Anterior cingulate cortex (tissue), 58 donors: ENCODE measurements at places on chromosomes 3 and 15.

- DNase-seq: no peak
Measured at GRCh38 chr3:48558493-48559134, 2.0 kb upstream of the PFKFB4 start.

DNA sequence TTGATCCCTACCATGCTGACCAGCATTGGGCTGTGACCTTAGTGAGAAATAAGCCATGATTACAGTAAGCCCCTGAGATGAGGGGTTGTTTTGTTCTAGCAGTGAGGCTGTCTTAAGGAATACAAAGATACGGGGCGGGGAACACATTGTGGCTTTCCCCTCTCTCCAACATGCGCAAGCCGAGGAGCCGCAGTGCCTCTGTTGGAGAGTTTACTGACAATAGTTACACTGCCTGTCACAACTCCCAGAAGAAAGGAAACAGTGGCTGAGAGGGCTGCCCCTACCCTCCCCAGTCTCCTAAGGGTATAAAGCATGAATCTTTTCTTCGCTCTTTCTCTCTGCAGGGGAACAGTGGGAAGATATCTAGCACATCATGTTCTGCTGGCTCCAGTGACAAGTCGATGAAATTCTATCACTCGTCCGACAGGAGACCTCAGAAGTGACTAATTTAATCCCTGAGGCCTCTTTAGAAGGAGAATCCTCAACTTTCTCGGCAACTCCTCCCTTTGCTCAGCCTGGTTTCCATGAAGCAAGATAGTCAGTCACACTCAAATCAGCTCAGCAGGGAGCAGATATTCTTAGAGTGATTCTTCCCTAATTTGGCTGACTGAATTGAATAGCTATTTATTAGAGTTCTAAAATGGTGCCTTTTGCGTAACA lies 409.0 kb upstream of the PROK2 start:
- DNase-seq: no peak

DNA sequence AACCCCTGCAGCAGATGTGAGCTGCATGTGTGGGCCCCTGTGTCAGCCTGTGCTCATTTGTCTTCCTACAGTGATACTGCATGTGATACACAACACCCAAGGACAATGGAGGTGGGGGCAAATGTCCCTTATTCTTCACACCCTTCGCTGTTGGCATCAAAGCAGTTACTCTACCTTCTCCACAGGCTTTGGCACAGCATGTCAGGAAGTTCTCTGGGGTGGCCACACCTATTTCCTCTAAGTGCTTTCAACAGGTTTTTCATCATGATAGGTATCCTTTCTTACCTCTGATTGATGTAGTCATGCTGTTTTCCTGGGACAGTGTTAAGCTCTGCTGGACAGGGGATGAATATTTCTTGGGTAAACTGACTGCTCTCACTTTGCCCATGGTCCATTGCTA lies 29.5 kb downstream of the ZNF662 start:
- no peak for DNase-seq

DNA sequence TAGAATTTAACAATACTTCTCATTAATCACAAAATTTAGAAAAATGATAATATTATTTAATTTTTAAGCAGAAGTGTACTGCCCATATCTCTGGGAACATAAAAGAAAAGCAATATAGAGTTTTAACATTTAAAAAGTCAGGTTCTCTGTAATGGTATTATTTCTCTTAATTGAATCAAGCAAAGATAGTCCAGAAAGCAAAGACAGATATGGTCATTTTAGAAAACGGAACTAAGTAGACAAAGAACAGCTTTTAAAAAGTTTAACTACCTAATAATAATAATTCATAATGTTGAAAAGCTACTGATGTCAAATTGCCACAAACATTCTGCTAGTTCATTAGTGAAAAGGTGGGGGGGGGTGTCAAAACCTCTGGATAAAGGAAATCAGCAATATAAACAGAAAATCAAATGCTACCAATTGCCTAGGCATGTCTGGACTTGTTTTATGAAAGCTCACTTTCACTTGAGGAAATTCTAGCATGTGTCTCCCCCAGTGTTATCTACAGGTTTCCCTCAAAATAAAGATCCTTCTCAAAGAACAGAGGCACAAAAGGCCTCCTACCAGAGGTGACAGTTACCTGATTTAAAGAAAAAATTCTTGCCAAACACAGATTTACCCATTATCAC lies 1.7 kb downstream of the ZMAT3 start:
- DNase-seq: no peak

- DNase-seq: no peak
Measured at GRCh38 chr15:60130821-60131220, 126.7 kb downstream of the FOXB1 start.

DNA sequence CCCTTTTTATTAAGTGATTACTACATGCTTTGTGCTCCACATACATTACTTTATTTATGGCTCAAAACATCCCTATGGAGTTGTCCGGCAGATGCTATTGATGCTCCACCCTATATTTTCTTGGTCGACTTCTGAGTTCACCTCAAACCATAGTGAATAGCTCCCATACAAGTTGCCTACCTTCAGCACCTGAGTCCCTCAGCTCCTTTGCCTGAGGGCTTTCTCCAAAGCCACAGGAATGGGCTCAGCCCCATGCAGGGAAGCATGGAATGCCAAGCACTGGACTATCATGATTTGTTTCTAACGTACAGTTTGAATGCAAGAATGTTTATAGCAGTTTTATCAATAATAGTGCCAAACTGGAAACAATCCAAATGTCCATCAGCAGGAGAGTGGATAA lies 124.8 kb upstream of the TNIK start:
- DNase-seq: no peak

DNA sequence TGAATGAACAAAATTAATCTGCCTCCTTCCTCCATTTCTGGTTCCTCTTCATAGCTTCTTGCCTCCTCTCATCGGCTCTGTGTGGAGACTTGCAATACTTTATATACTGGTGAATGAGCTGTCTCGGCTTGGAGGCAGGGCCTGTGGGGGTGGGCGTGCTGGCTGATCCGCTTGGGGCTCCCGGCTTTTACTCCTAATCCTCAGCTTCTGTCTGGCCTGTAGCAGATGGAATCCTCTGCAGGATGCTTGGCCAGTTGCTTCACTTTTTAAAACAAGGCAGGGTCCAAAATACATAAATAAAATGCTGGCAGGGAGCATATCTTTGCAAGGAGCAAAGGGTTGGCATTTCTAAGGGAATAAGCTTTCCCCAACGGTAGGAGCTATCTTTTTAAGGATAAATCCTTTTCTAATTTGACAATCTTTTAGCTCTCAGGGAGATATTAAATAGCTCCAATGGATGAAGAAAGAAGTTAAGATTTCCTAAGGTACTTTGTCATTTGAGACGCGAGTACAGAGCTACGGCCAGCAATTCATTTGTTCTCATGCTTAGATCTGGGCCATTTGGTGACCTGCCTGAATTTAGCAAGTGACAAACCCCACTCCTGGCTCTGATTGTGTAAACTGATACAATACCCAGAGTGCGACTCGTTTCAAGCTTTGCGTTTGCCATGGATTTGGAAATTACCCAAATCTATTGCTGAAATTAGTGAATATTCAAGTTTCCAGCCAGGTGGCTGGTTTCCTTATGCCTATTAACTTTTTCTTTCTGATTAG lies 18.9 kb downstream of the SV2B start:
- DNase-seq: no peak

DNA sequence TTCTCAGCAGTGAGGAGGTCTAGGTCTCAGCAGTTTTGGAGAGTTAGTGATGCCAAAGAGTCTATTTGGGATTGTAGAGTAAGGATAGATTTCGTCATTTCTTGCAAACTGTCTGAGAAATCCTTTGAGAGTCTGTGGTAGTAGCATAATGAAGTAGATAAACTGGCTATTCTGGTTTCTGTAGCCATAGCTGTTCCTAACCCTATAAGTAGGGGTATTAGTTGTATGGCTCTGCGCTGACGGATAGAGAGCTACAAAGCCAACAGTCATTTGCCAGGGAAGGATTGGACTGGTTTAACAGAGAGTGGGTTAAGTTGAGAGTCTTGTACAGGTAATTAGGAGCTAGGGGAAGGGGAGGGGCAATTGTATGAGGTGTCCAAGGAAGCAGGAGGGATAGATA lies 50.6 kb downstream of the KLHDC8B start:
- DNase-seq: no peak

GRCh38 chr3:102129760-102130608 lies 280.7 kb downstream of the NFKBIZ start:
- no peak for DNase-seq

GRCh38 chr3:175619369-175619768 lies 760.2 kb downstream of the NAALADL2 start:
- DNase-seq: no peak

- DNase-seq: no peak
Measured at GRCh38 chr3:150346981-150347863, 60.9 kb upstream of the TSC22D2 start.

DNA sequence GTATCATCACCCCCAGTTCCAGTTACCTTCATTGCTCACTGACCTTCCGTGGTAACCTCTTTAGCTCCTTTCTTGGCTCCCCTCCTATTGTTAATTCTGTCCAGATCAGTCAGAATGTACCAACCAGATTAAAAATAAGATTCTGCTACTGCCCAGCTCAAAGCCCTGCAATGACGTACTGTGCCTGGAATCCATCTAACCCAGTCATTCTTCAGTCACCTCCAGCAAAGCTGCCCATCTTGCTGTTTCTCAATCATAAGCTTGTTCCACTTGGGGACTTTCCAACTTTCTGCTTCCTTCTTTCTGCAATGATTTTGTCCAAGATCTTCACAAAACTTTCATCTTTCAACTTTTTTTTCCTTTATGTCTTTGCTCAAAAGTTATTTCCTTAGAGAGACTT lies 512.0 kb upstream of the ZNF385D start:
- DNase-seq: no peak

DNA sequence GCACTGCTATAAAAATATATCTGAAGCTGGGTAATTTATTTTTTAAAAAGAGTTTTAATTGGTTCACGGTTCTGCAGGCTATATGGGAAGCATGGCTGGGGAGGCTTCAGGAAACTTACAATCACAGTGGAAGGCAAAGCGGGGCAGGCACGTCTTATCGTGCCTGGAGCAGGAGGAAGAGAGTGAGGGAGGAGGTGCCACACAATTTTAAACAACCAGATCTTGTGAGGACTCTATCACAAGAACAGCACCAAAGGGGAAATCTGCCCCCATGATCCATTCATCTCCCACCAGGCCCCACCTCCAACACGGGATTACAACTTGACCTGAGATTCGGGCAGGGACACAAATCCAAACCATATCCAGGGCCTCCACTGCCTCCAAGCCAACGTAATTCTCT lies 75.0 kb downstream of the MCF2L2 start:
- DNase-seq: no peak

DNA sequence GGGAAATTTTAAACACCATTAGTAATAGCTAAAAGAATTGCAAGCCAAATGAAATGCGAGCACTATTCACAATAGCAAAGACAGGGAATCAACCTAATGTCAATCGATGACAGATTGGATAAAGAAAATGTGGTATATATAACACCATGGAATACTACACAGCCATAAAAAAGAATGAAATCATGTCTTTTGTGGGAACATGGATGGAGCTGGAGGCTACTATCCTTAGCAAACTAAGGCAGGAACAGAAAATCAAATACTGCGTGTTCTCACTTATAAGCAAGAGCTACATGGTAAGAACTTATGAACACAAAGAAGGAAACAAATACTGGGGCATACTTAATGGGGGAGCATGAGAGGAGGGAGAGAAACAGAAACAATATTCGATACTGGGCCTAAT lies 85.2 kb downstream of the FMN1 start:
- no peak for DNase-seq
